Myocyte (in vitro differentiated cells): ENCODE measurements at places on chromosomes 7 and 10. TPM values are rescaled to one million over a fixed set of nuclear protein-coding genes. Genes with fewer than 3 reads are reported as not detected.

GRCh38 chr10:44752451-44753441, 158.4 kb upstream of the TMEM72 start:
- peak; percentile 51 for DNase-seq

GRCh38 chr7:131057015-131057793, 270.5 kb upstream of the MKLN1 start:
- DNase-seq, result peak; percentile 32

Gene CHPF2
- total RNA-seq, result 136 and 142 TPM in 2 replicates

Gene C10orf53
- total RNA-seq, result not detected in 2 replicates

Gene C10orf105
- total RNA-seq, result 0.03 TPM in 1 of 2 replicates, not detected in the other

DNA sequence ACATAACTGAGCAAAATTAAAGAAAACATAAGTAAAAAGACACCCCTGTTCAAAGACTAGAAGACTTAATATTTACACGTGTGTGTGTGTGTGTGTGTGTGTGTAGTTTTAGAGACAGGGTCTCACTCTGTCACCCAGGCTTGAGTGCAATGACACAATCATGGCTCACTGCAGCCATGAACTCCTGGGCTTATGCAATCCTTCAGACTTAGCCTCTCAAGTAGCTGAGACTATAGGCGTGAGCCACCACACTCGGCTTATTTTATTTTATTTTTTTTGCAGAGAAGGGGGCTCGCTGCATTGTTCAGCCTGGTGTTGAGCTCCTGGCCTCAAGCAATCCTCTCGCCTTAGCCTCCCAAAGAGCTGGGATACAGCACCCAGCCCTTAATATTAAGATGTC, 90.3 kb downstream of the JMJD1C start:
- no peak for DNase-seq

Gene POLL
- 15.3 and 16.0 TPM in 2 replicates for total RNA-seq

GRCh38 chr10:116637830-116638229, 17.1 kb downstream of the PNLIPRP2 start:
- peak; percentile 30 for DNase-seq

Gene TBX20
- not detected in 2 replicates for total RNA-seq

DNA sequence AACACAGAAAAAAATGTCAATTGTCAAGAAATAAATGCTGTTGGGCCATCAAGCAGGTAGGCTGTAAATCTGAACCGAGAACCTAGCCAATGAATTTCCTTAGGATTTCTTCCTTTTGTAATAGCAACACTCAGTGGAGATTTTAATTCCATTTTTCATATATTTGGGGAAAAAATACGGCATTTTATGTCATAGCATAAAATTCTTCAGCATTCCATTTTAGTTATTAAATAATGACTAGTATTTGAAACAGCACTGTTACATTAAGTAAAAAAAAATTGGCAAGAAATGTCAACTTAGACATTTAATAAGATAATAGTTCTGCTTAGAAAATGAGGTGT, 12.3 kb upstream of the VIM start:
- DNase-seq, result no peak

DNA sequence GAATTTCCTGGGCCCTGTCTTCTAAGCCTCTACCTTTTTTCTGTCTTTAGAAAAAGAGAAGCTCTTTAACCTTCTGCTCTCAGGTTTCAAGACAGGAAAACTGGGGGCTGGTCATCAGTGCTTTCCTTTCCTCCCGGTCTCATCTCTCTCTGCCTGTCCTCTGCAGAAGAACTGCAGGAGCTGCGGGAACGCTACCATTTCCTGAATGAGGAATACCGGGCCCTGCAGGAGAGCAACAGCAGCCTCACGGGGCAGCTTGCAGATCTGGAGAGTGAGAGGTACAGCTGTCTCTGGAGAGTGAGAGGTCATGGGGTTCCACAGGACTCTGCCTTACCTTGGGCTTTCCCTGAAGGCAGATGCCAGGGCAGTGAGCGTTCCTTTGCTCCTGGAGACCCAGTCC, 12.7 kb downstream of the CCDC136 start:
- no peak for DNase-seq

Gene OPALIN
- not detected in 2 replicates for total RNA-seq

GRCh38 chr10:103262229-103262628, 14.7 kb upstream of the INA start:
- no peak for DNase-seq
